ENCODE measurements at places on chromosomes 11 and 22.
A peak's percentile ranks its signal among the peaks of the same experiment; 100 is the strongest.

DNA sequence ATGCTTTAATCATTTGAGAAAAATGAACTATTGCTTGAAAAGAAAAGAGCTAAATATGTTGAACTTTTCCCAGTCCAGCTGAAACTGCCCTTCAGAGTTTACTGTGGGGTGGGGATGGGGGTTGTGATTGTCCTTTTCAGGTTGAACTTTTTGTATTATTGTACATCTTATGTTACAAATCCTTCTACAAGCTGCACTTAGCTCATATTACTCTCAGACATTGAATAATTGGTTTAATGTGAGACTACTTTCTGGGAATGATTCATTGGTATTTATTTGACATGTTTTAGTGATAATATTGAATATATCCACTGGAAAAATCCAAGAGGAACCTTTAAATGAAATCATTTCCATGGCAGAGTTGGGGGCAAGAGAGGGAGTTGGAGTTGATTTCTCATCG, 84.9 kb downstream of the ATXN10 start:
- DNase-seq, result no peak

GRCh38 chr22:26842103-26842502, 184.7 kb downstream of the MIAT start:
- DNase-seq, result no peak

GRCh38 chr22:36870250-36870649, 9.4 kb downstream of the NCF4 start:
- DNase-seq, result no peak

DNA sequence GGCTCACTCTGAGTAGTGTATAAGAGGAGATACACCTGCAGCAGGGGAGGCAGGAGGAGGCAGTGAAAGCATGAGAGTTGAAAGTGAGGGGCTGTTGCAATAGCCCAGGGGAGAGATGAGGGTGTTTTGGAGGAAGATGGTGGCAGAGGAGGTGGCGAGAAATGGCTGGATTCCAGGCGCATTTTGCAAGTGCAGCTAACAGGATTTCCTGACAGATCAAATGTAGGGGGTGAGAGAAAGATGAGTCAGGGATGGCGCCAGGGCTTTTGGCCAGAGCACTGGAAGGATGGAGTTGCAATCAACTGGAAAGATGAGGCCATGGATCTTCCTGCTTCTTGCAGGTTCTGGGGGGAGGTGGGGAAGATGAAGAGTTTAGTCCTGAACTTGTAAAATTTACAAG, 16.8 kb upstream of the TSPAN18 start:
- DNase-seq, result no peak

GRCh38 chr11:37849706-37850105, 1251.7 kb upstream of the RAG2 start:
- no peak for DNase-seq

- DNase-seq, result no peak
These were observed 37.4 kb downstream of the SCUBE1 start for GRCh38 chr22:43305806-43306205.

DNA sequence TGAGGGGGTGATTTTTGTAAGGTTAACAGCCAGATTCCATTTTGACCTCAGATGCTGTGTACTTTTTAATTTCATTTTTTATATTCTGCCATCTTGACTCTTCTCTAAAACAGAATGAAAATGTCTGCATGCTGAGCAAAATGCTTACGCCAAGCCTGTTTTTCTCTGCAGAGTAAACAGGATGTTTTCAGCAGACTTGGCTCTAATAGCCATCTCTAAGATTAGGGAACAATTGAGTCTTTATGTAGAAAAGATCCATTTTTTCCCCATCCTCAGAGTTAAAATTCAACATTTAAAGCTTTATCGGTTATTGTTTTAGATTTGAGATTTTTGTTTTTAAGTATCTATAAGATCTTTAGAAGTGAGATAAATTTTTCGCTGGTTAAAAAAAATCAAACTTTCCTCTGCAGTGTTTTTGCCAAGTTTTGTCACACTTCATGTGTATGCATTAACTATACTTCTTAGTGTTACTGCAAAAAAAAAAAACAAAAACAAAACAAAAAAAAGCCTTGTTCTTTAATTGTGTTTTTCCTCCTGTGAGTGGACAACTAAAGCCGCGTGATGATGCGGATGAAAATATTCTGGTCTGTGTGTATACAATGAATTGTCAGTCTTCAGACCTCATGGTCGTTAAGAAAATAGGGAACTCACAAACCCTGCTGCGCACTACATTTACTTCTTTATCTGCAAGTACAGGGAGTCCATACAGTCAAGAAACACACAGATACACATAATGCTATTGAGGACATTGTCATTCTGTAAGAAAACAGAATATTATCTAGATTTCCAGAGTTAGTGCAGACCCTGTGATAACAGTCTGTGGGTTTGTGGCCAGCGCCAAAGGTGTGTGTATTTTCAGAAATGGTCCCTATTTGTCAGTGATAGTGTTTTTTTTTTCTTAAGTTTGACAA, 17.5 kb upstream of the ADSL start:
- peak; percentile 15 for DNase-seq

DNA sequence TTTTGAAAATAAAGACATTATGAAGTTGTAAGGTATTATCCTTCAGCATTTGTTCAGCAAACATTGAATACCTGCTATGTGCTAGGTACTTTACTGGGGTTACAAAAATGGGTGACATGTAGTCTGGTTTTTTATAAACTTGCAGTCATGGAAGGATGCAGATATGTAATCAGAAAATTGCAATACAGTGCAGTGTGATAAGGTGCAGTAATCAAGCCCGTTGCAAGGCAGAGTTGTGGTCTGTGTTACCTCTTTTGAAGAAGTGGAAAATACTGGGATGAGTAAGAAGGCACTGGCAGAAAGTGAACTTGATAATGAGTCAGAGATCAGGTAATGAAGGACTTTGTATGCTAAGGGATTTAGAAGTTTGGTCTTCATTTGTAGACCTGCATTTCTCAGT, 8.1 kb downstream of the FBXO7 start:
- no peak for DNase-seq

DNA sequence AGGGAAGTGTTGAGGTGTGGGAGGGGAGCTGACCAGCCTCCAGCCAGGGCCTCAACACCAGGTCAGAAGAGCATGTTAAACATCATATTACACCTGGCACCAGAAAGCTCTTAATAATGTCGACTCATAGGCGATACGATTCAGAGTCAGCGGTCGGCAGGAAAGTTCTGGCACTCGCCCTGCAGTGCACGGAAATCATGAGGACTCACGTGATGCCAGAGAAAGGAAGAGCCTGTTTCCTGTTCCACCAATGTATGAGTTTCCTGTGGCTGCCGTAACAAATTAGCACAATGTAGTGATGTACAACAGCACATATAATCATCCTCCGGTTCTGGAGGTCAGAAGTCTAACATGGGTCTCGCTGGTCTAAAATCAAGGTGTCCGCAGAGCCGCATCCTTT, 198.8 kb downstream of the BARX2 start:
- DNase-seq, result no peak

GRCh38 chr11:123525511-123525918, 95.4 kb downstream of the GRAMD1B start:
- no peak for DNase-seq

DNA sequence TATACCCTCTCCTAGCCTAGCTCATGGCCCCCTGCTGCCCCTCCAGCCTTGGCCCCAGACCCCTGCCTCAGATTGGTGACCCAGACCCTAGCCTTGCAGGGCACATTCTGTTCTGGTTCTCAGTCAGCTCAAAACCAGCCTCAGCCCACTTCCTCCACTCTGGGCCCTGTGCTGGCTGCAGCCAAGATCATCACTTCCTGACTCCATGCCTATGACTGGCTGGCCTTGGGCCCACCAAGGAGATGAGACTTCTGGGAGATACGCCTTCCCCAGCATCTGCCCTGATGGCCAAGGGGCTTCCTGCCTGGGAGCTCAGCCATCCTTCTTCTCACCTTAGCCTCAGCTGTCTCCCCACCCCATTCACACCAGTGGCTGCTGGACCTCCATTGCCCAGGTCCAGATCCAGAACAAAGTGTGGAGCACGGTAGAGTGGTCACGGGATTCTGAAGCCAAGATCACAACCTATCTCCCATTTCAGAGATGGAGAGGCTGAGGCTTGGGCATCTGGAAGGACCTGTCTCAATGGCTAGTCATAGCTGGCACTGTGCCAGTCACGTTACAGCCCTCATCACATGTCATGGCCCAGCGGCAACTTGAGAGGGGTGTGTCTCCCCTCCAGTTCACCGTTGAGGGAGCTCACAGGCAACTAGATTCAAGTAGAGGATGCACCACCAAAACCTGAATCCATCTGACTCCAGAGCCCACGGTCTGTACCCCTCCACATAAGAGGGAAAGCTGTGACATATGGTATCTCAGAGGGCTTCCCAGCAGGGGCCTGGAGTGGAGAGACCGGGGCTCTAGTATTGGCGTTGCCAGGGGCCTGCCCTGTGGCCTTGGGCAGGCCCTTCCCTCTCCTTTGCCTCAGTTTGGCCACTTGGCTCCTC, 43.0 kb upstream of the KLHL35 start:
- DNase-seq, result no peak

- no peak for DNase-seq
These were observed 948.5 kb upstream of the CCDC90B start for GRCh38 chr11:84234462-84235202.

DNA sequence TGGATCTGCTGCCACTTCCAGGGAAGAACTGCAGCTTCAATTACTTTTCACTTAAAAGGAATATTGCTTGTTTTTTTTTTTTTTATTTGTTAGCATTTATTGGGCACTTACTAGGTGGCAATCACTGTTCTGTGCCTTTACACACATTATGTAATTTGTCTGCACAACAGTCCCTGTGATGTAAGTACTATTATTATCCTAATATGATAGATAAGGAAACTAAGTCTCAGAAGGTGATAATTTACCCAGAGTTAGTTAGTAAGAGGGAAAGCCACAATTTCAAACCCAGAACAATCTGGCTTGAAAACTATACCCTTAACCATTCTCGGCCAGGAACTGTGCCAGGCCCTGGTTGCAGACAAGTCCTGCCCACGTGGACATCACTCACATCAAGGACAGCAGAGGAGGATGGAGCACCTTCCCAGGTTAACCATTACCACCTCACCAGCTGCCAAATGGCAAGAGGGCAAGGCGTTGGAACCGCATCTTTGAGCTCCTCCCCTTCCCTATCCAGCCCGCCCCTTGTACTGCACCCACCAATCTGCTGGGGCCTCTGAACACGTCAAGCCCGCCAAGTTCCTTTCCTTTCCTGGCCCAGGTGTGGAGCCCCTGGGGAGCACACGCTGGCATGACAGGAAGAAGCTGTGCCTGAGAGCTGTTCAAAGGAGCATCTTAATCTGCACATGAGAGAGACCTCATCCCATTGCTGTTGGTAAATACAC, 78.4 kb downstream of the NAV2 start:
- DNase-seq, result no peak

DNA sequence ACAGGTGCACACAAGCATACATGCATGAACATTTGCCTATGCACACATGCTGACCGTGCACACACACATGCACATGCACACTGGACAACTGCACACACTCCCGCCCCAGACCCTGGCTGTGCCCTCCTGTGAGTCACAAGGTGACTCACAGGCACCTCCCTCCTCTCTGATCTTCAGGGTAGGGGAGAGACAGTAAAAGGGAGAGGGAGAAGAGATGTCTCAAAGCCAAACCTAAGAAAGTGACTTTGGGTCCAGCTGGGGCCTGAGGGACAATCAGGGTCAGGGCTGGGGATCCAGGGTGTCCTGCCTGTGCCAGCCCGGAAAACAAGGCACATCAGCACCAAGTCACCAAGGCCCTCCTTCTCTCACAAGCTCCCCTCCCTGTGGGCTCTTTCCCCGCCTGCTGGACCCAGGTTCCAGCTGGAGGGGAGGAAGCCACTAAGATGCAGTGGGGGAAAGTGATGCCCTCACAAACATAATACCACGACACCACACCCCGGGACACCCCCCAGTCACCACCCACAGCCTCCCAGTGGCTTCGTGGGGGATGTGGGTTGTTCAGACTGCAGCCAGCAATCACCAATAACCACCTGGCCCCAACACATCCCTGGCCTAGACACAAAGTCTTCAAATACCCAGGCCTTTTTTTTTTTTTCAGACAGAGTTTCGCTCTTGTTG, 39.3 kb downstream of the PDGFB start:
- no peak for DNase-seq

GRCh38 chr11:14809466-14809865, 82.6 kb downstream of the CYP2R1 start:
- DNase-seq, result no peak

DNA sequence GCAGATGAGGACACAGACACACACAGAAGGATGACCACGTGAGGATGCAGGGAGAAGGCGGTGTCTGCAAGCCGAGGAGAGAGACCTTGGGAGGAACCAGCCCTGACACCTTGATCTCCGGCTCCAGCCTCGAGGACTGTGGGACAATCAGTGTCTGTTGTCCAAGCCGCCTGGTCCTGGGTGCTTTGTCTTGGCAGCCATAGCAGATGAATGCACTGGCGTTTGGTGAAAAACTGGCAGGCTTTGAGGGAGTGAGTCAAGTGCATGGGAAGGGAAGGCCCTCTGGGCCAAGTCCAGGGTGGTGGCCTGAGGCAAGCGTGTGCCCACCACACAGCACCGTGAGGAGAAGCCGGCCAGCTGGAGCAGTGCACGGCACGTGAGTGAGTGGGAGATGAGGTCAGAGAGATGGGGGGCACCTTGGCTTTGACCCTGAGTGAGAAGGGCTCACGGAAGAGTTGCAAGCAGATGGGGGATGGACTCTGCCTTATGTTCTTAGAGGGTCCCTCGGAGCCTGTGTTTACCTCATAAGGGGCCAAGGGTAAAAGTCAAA, 12.4 kb upstream of the BRSK2 start:
- DNase-seq, result no peak

DNA sequence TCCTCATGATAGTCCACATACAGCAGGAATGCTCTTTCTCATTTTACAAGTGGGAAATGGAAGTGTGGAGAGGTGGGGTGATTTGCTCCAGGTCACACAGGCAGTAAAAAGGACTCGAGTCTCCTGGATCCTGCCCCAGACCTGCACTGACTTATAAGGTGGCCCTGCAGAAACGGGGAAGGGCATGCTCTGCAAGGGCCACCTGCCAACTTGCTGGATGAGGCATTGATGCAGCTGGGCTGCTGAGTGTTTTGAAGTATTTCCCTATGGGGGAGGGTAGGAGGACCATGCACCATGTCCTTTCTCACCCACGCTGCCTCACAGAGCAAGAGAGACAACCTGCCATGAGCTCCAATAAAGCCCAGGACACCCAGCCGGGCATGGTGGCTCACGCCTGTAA, 36.9 kb downstream of the OR6Q1 start:
- DNase-seq, result no peak

GRCh38 chr11:2355000-2355644, 22.0 kb upstream of the CD81 start:
- no peak for DNase-seq

- no peak for DNase-seq
These were observed 12.7 kb downstream of the PAAF1 start for GRCh38 chr11:73889536-73889935.

DNA sequence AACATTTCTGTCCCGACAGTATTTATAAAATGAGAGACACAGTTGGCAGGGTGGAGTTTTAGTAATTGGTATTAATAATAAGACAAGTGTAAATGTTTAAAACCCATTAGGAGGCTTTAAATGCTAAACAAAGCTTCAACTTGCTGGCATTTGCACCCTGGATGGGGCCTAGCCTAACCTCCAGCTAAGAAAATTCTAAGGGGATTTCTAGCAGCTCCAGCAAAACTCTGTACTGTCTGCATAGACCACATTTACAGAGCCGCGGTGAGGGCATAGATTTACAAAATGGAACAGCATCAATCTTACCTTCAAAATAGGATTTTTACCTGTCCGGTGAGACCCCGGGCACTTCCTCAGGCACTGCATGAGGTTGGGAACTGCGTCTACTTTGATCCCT, 113.9 kb upstream of the ANO1 start:
- no peak for DNase-seq
